ENCODE measurements at places on chromosomes 3 and 15.

GRCh38 chr3:141644931-141645330 lies 93.2 kb upstream of the RNF7 start:
- peak; percentile 87 for DNase-seq

DNA sequence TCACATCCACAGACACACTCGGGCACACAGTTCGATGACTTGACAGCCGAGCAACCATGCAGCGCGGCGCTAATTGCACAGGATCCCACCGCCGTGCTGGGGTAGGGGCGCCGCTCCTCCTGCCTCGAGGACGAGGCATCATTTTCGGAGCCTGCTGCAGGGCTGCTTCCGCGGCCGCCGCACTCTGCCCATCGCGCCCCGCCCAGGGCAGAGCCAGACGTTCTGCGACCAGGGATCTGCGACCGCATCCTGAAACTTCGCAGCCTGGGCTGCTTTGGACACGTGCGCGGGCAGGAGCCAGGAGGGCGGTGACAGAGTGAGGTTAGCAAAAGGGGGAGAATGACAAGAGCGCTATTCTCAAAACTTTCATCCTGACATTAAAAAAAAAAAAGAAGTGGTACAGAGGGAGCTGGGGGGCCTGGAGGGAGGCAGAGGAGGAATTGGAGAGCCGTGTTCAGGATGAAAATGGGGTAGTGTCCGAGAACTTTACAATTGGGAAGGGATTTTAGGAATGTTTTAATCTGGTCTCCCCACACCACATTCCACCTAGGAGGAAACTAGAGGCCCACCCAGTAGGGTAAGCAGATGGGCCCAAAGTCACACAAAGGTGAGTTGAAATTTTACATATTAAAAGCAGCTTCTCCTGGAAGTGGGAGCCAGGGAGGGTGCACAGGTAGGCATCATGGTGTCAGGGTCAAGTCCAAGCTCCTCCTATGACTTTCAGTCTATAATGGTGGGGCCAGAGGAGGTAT lies 15.9 kb downstream of the IGDCC3 start:
- no peak for DNase-seq

- DNase-seq, result no peak
Measured at GRCh38 chr3:50533316-50533715, 29.9 kb upstream of the CACNA2D2 start.

GRCh38 chr3:66761093-66761780 lies 236.9 kb upstream of the KBTBD8 start:
- no peak for DNase-seq

GRCh38 chr3:127093312-127093711 lies 99.6 kb upstream of the PRR23E start:
- DNase-seq, result no peak

- DNase-seq, result no peak
Measured at GRCh38 chr15:85362436-85363081, 17.8 kb upstream of the AKAP13 start.

GRCh38 chr3:64070704-64071103 lies 47.4 kb upstream of the PSMD6 start:
- no peak for DNase-seq

- DNase-seq, result no peak
Measured at GRCh38 chr15:72888211-72888610, 104.7 kb upstream of the ADPGK start.

DNA sequence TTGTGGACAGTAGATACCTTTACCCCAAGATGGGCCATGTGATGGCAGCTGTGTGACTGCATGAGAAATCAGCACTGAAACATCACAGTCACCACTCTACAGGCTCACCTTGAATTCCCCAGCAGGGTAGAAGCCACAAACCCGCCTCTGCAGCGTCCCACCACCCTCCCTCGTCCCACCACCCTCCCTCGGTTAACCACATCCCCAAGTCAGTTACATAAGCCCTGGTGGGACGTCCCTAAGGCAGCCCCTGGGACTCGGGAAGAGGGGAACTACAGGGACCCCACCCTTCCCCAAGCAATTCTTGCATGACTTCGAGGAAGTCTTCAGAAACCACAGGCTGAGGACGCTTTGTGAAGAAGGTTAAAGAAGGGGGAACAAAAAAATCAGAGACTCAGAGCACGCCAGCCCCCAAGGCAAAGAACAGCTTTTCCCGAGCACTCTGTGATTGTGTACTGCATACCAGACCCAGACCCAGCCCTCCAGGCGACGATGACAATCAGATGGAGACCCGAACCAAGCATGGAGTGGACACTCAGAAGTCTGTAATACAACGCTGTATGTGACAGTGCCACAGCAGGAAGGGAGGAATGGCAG lies 60.5 kb downstream of the SH3BP5 start:
- no peak for DNase-seq

- no peak for DNase-seq
Measured at GRCh38 chr15:76116138-76116885, 56.5 kb downstream of the TMEM266 start.

DNA sequence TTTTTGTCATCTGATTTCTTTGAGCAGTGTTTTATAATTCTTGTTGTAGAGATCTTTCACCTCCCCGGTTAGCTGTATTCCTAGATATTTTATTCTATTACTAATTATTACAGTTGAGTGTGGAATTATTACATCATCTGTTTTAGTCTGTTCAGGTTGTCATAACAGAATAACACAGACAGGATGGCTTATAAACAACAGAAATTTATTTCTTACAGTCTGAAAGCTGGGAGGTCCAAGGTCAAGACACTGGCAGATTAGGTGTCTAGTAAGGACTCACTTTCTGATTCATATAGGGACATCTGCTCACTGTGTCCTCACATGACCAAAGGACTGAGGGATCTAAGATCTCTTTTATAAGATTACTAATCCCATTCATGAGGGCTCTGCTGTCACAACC lies 121.3 kb upstream of the THBS1 start:
- DNase-seq, result no peak

DNA sequence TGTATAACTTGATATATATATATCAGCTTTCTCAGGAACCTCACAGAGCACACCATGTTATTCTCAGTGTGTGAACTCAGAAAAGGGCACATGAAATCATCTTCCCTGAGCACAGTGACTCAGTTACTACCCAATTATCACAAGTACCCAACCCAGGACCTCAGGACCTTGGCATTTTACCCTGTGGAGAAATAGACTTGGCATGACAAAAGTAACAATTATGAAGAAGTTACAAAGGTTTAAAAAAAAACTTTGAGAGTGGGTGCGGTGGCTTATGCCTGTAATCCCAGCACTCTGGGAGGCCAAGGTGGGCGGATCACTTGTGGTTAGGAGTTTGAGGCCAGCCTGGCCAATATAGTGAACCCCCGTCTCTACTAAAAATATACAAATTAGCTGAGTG lies 52.4 kb downstream of the ONECUT1 start:
- DNase-seq, result no peak

GRCh38 chr3:43893727-43894126 lies 203.0 kb downstream of the ABHD5 start:
- DNase-seq, result no peak

GRCh38 chr15:39873978-39874377 lies 46.1 kb downstream of the GPR176 start:
- no peak for DNase-seq

DNA sequence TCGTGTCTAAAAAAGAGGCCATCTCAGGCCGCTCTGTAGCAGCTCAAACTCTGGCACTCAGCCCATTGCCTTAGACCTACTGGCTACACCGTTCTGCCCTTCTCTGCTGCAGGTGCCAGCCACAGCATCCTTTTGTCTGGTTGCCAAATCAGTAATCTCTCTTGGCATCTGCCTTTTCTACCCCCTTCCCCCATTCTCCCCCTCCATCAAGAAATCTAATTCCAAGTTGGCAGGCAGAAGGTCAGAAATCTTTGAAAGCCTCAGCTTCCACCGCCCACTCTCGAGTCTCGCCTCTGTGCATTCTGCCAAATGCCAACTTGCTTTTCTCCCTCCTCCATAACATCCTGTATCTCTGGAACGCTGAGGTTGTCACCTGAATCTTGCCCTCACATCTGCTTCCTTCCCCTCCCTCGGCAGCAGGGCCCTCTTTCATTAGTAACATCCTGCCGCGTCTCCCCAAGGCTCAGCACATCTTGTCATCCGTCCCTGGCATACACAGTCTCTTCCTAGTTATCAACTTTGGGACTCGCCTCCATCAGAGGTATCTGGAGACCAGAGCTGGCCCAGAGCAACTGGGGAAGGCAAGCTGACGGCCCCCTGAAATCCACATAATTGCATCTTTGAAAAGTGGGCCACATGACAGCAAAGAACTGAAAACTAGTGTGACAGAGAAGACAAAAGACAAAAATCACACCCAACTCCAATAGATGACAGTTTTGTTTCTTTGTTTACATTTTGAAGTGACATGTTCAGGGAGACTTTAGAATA lies 312.0 kb upstream of the CCDC54 start:
- DNase-seq, result no peak

- peak; percentile 52 for DNase-seq
Measured at GRCh38 chr15:70741107-70741531, 22.2 kb downstream of the UACA start.

GRCh38 chr15:75590239-75590638 lies 11.1 kb upstream of the PTPN9 start:
- DNase-seq, result no peak

- no peak for DNase-seq
Measured at GRCh38 chr15:64841060-64841343, 713 bp upstream of the PLEKHO2 start.

DNA sequence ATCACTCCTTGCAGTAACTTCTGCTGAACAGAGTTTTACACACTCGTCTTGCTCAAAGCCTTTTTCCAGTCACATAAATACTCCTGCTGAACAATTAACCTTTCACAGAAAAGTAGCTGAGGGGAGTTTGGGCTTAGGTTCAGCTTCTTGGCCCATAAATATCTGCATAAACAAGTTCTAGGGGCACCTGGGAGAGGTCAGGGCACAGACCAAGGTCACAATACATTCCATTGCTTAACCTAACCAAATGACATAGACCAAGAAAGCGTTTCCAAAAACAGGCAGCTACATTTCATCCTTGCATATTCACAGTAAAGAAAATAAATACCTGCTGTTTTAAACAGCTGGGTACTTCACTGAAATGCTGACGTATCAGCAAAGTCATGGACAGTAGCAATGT lies 101.3 kb downstream of the THRB start:
- no peak for DNase-seq

- peak; percentile 43 for DNase-seq
Measured at GRCh38 chr3:170196833-170197232, 15.3 kb upstream of the PHC3 start.

GRCh38 chr15:62739507-62739906 lies 303.0 kb upstream of the TPM1 start:
- DNase-seq, result no peak

- DNase-seq, result no peak
Measured at GRCh38 chr15:49328941-49329340, 94.1 kb upstream of the FGF7 start.

DNA sequence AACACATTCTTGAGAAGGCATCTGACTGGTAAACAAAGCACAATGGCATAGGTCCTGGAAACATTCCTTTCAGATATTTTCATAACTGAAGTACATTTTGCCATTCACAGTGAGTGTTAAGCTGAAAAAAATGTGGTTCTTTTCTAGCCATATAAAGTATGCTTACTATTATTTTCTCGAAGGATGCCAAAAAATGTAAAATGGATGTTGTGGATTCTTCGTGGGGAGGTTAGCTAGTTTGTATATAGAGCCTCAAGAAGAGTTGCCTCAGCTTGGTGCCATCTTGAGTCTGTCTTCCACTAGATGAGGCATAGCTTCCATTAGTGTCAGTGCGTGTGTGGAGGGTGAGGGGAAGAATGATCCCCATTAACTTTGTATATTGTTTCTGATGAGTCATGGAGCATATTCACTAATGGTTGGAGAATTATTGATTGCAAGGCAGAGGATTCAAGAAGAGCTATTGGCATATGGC lies 4.1 kb downstream of the MBNL1 start:
- no peak for DNase-seq

DNA sequence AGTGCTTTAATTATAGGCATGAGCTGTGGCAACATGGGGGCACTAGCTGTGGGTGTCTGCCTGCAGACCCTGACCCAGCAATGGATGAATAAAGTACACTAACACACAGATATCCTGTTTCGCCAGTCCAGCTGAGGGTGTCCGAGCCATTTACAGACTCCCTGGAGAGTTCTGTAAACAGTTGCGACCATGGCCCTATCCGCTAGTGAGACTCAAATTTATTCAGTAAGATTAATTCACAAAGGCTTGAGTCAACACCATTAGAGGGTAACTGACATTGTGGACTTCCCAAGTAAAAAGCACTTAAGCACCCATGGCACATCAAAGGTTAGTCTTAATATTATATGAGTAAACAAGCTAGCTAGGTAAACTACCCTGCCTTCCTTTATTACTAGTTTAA lies 161.6 kb downstream of the TBL1XR1 start:
- DNase-seq, result no peak

DNA sequence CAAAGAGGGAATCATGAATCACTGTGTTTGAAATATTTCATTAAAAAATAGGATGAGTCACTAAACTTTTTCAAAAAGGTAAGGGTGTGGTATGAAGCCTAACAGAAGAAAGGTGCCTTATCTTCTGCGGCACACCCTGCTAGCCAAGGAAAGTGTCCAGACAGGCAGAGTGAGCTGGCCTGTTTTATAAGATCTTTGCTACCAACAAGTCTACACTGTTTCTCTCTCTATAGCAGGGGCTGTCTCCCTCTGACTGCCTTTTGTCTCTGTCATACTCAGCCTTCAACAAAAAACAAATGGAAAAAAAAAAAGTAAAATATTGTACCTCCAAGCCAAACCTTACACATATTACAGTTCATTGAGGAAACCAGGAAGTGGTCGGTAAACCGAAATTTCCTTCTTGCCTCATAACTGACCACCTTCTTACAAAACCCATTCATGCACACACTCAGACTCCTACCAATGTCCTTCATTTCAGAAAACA lies 9.1 kb downstream of the ZDHHC3 start:
- DNase-seq, result peak; percentile 61

- DNase-seq, result peak; percentile 93
Measured at GRCh38 chr15:84748274-84749110, at the start of gene ZNF592. ZNF592 (plus strand) TSS chr15:84748592; CDS start chr15:84782676, 34,084 bp downstream.

- DNase-seq, result no peak
Measured at GRCh38 chr15:40257656-40258450, 19.0 kb downstream of the PAK6 start.

DNA sequence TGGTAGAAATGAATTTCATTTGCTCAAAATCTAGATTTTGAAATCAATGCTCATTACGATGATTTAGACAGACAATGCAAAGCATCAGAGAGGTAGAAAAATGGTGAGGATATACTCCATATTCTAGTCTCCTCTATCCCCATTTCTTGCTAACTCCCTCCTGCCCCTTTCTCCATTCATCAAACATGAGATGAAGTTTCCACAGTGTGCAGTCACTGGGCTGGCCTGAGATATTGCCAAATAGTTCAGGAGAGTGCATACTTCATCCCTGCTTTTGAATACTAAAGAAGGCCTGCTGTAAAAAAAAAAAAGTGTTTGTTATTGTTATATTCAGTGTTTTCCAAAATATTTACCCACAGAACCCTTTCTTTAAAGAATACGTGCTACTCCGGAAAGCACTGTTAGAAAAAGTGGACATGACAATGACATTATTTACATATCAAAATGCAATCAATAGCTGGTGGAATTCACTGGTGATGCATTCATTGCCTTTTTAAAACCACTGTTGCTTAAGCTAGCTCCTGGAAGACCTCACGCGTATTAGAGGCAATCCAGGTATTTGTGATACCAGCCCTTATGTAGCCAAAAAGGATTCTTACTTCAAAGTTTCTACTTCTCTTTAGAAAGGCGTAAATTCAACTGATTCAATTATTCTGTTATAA lies 247.6 kb upstream of the SOX2 start:
- DNase-seq, result no peak

Data from Calu3 (cell line).